Fibroblast of the aortic adventitia (primary cell): ENCODE measurements at places on chromosomes 11 and 22. TPM values are rescaled to one million over a fixed set of nuclear protein-coding genes. Genes with fewer than 3 reads are reported as not detected.
A peak's percentile ranks its signal among the peaks of the same experiment; 100 is the strongest.

PRODH gene
- 0.74 TPM in 1 of 2 replicates, not detected in the other for total RNA-seq

PHETA2 gene
- 18.1 and 29.8 TPM in 2 replicates for total RNA-seq

GRCh38 chr11:6654281-6655019 is 1.2 kb downstream of the DCHS1 start:
- DNase-seq, result no peak

DNA sequence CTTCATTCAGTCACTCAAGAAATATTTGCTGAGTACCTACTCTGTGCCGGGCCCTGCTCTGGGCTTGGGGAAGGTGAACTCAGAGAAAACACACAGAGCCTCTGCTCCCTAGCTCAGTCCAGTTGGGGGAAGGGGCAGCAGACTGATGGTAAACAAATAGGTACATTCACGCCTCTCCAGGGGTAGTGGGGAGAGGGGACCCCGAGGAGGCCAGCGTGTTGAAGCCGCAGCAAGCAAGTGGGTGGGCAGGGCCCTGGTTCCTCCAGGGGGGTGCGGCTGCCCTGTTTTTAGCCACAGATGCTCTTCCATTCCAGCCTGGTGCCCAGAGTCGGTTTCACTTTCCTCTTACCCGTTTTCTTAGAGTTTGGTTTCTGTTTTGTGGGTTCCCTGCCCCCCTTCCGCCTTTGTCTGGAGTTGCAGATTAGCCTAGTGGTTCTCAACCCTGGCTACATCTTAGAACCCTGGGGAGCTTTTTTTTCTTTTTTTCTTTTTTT is 8.7 kb downstream of the DRAP1 start:
- DNase-seq, result no peak

- no peak for DNase-seq
These were observed 45.3 kb upstream of the CD82 start for GRCh38 chr11:44519989-44520737.

- DNase-seq, result no peak
These were observed 148.1 kb downstream of the FBXO7 start for GRCh38 chr22:32622744-32623110.

DNA sequence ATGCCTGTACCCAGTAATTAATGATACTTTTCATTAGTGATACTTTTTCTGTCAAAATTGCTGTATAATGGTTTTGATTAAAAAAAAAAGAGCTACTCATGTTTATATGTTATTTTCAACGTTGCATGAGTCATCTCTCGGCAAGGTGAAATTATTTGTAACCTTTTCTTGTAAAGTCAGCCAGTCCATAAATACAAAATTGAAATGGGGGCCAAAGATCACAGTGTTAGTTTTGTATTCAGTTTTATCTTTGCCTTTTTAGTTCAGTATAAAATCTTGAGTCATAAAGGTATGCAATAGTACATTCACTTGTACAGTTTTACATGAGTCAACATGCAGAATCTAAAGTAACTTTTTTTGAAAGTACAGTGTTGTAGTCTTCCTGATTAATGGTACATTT is 4.3 kb downstream of the ARHGEF12 start:
- DNase-seq, result peak; percentile 39

DNA sequence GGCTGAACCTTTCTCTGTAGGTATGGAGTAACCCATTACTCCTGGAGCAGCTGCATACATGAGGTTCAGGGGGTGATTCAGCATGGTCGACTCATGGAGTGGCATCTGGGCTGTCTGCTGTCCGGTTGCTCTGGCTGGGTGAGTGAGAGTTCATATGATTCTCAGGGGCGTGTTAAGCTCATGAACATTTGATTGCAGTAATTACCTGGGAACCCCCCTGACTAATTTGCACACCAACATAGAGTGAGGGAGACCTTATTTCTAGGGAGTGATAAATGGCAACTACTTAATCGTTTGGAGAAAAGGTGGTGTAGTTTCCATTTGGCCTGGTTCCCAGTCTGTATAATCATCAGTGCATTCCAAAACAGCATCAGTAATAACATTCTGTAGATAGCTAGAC is 661.9 kb downstream of the ETS1 start:
- peak; percentile 22 for DNase-seq

GRCh38 chr22:48873191-48873520 is 954.5 kb downstream of the BRD1 start:
- DNase-seq, result no peak

- peak; percentile 2 for DNase-seq
These were observed 101.4 kb upstream of the OR9G4 start for GRCh38 chr11:56849852-56850251.

SLC5A12 gene
- 0.09 TPM in 1 of 2 replicates, not detected in the other for total RNA-seq

DNA sequence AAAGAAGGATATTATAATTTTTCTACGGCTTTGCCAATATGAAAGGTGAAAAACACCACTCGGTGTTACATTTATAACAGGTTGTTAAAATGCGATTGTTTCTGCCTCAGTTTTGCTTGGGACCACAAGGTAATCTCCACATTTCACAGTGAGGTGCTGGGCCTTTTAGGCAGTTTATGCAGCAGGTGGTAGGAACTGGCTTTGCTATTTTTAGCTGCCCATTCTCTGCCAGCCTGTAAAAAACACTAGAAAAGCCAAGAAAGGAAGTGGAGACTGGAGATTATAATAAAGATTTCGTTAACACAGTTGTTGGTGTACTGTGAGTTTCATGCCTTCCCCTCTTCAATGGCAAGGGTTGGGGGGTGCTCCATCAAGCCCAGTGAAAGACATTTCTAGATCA is 8.0 kb upstream of the MRPL16 start:
- DNase-seq, result no peak

DNA sequence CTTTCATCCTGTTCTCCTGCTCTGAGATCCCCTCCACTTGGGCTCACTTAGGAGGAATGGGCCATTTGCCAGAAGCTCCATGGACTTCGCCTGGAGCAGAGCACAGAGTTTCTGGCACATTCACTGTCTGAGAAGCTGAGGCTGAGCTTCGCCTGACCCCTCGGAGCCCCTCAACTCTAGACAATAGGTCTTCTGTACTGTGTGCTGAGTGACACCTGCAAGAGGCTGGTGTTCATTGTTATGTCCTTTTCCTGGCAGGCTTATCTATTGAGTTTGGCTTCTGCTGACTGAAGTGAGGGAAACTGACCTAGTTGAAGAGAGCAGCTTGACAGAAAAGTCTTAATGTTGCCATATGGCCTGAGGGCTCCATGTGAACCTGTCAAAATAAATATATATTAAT is 124.3 kb downstream of the EHF start:
- DNase-seq, result no peak

- peak; percentile 18 for DNase-seq
These were observed 9.0 kb upstream of the MARK2 start for GRCh38 chr11:63829823-63830489.

GRCh38 chr11:21105196-21105917 is 436.0 kb downstream of the NELL1 start:
- DNase-seq, result no peak

GRCh38 chr11:100777736-100778135 is 90.6 kb downstream of the ARHGAP42 start:
- no peak for DNase-seq

CABP4 gene
- total RNA-seq, result not detected in 2 replicates

INPP5J gene
- total RNA-seq, result under 0.01 and 0.41 TPM in 2 replicates

DNA sequence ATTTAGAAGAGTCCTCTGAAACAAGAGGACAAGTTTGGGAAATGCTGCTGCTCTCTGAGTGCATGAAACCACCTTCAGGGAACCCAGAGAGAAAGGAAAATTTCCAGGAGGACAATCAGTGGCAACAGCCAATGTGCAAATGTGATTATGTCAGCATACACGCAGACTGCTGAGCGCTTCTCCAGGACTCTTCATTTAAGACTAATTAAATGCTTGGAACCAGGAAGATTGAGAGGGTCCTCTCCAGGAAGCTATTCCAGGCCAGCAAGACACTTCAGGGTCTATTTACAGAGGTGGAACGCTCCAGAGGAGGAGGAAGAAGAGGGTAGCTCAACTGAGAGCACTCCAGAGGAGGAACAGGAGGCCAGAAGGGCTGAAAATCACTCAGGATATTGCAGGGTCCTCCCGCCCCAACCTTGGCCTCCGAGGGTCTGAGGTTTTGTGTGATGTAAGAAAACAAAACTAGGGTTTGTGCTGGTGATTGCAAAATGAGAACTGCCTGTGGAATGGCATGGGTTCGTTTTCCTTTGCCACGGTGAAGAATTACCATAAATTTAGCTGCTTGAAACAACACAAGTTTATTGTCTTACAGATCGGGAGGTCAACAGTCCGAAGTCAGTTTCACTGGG is 14.1 kb upstream of the HTR3A start:
- no peak for DNase-seq

GRCh38 chr11:19819148-19819547 is 106.5 kb downstream of the NAV2 start:
- no peak for DNase-seq

DNA sequence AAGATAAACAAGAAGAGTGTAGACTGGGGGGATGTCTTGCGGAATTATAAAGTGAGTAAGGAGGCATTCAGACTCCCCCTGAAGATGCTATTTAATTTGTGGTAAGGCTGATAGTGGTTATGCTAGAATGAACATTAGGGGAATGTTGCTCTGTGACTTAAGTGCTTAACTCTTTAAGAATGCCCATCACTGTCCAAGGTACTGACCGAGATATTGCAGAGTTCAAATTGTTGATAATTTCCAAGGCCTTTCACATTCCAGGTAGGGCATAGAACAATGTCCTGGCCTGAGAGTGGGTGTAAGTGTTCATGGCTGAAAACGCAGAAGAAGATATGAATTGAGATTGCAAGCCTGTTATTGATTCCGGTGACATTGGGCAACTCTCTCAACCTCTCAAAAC is 90.3 kb upstream of the SEZ6L start:
- no peak for DNase-seq

DNA sequence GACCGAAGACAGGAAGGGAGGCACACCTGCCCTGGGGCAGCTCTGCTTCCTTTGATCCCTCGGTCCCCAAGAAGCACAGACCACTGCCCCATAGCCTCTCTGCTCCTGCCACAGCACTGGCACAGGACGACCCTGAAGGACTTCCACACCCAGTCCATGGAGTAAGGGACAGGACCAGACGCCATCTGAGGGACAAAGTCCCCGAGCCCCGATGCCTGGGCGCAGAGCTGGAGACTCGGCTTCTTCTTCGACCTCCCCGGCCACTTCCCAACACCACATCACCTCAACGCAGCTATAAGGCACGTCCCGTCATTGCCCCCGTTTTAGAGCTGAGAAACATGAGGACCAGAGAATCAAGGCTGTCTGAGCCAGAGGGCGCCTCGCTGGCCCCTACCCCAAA is 310.5 kb downstream of the BRD1 start:
- no peak for DNase-seq

DNA sequence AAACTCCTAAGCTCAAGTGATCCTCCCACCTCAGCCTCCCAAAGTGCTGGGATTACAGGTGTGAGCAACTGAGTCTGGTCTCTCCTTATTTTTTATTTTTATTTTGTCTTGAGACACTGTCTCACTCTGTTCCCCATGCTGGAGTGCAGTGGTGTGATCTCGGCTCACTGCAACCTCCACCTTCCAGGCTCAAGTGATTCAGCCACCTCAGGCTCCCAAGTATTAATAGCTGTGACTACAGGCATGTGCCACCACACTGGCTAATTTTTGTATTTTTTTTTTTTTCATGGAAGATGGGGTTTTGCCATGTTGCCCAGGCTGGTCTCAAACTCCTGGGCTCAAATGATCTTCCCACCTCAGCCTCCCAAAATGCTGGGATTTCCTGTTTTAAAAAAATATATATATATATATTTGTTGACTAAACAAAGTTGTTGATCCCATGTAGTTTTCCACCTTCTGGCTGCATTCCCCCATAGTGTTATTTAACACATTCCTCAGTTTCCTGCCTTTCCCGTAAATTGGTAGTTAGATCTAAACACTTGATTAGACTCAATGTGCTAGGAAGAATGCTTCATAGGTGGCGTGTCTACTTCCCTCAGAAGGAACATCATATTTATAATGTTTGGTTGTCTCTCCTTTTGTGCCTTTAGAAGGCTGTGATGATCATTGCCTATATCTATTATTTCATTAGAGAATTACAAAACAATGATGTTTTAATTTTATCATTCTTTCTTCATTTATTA is 38.8 kb downstream of the LRRC32 start:
- no peak for DNase-seq

DNA sequence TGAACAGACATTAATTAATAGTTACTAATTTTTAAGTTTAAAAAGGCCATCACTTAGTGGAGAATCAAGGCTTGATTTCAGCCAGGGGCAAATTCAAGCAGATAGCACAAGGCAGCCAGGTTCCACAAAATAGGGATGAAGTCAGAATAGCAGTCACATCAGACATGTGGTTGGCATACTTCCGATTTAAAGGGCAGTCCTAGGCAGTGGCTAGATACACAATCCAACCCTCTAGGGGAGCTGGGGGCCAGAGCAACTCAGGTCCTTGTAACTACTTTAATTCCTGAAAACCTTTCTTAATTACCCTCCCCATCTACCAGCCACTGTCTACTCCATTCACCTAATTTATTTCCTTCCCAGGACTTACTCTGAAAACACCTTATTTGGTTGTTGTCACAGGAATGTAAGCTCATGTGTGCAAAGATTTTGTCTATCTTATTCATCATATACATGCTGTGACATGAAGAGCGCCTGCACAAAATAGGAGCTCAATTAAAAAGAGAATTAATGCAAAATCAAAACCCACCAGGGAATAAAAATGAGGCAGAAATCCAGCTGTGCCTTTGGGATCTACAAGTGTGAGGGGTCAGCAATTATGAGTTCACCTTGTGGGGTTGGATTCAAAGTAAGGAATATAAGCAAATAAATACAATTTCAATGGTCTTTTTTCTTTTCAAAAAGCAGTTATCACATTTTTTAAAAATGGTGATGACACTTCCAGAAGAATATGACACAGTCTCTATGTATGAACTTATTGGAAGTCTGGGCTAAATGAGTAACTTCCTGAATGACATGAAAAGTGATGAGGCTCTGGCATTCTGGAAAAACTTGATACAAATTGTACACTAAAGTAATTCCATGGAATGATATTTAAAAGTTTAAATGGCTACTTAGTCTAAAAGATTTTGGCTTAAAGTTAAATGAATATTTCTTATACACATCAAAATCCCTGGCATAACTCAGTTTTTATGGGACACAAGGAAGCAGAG is 53.8 kb downstream of the COPB1 start:
- peak; percentile 29 for DNase-seq

CEP126 gene
- total RNA-seq, result 3.9 and 4.2 TPM in 2 replicates

GRCh38 chr11:85955531-85955930 is 100.3 kb downstream of the CCDC83 start:
- peak; percentile 85 for DNase-seq

XKR3 gene
- 0.09 TPM in 1 of 2 replicates, not detected in the other for total RNA-seq

SLC39A13 gene
- total RNA-seq, result 28.5 and 47.5 TPM in 2 replicates

KRTAP5-2 gene
- total RNA-seq, result not detected in 2 replicates

GRCh38 chr11:39569789-39570188 is 1889.7 kb downstream of the LRRC4C start:
- no peak for DNase-seq

DNA sequence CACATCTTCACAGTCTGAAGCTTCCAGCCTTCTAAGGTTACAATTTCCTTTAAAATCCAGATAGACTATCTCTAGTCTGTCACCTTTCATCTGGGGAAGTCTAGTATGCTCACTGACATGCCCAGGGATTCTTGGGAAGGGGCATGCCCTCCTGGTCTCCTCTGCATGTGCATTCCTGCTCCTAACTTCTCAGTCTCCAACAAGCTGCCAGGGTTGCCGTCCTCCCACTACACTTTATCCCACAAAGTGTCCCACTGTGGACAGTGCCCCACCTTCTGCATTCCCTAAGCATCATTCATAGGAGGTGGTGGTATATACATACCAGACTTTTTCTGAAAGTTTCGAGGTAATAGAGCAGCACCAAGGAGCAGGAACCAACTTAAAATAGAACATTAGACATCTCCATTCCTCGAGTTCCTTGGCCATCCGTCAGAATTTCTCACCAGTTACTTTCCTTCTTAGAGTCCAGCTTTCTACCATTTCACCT is 28.7 kb downstream of the EIF3F start:
- DNase-seq, result peak; percentile 65

MCAM gene
- total RNA-seq, result 2.2 and 52.1 TPM in 2 replicates

GRCh38 chr11:38766796-38767195 is 2168.8 kb upstream of the RAG2 start:
- no peak for DNase-seq
